ENCODE measurements at places on chromosomes 16 and 17.
A peak's percentile ranks its signal among the peaks of the same experiment; 100 is the strongest.

DNA sequence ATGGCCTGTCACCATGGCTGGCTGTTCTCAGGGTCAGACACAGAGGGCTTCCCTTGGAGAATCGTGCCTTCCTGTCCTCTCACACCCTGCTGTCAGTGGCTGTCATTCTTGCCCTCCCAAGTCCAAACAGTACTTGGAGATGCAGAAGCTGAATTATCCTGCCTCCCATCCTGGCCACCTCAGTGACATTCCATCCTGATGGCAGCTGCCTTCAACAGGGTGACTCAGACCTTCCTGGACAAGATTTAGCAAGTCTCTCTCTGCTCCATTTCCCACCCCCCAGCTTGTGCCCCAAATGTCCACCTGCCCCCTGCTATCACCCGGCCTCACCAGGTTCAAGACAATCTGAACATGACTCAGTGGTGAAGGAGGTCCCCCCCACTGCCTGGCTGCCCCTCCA, 4.8 kb upstream of the KRT36 start:
- peak; percentile 36 for DNase-seq

GRCh38 chr17:40021451-40021971, 6.3 kb downstream of the CSF3 start:
- DNase-seq, result peak; percentile 68

DNA sequence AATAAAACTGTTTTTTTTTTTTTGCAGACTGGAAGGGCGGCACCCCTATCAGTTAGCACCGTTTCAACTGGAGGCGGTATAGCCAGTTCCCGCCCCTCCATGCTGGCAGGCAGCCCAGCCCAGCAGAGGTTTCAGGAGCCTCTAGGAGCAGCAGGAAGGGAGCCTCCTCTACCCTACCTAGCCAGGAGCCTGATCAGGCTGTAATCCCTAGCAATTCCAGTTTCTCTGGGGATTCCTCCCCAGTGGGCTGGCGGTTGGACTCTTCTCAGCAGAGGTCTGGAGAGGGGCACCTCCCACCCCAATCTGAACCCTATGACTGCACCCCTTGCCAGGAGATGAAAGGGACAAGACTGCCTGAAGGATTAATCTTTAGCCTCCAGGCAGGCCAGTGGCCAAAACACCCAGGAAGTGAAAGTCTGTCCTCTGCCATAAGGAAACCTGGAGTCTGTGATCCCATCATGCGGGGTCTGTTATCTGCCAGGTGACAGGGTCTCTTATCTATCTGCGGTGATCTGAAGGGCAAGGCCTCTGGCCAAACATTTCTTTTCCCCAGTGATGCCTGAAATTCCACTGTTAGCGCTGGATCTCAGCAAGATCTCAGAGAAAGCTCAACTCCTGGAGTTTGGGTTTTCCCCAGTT, 4.9 kb upstream of the CDH1 start:
- peak; percentile 16 for DNase-seq

- peak; percentile 46 for DNase-seq
Observed at GRCh38 chr17:48997827-48998586, 822 bp downstream of the IGF2BP1 start.

GRCh38 chr16:27924411-27925118, 138.9 kb downstream of the GSG1L start:
- no peak for DNase-seq

DNA sequence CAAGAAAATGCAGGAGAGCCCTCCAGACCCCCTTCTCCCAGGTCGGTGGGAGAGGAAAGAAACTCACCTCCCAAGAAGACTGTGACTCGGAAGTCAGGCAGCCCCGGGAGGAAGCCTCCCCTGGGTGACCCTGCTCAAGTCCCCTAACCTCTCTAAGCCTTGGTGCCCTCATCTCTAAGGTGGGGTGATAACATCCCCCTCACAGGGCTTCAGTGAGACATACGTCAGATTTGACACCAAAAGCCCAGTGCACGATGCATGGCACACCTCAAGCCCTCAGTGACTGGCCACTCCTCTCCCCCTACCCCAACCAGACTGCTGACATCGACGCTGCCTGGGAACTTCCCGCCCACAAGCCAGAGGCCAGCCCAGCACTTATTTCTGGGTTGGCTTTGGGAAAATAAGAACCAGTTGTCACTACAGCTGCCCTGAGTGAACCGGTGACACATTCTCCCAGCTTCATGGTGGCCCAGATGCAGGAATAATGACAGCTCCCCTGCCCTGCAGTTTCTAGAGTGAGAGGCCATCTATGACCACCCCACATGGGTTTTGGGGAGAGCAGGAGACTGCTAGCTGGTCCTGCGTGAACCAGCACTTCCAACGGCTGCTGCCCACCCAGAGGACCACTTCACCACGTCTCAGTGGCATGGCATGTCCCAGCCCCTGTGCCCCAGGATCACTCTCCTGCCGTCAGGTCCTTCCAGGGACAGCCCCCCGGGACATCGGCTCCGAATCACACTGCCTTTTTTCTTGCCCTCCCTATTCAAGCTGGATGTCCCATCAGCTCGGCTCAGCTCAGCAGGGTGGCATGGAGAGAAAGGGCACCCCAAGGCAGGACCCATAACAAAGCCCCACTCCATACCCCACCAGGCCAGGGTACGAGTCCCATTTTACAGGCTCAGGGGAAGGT, 9.5 kb downstream of the KNOP1 start:
- DNase-seq, result no peak
